ENCODE measurements at places on chromosomes 4 and X.

GRCh38 chrX:10518073-10518472 is 102.3 kb downstream of the MID1 start:
- no peak for DNase-seq

GRCh38 chrX:137195991-137196390 is 162.2 kb upstream of the GPR101 start:
- DNase-seq: no peak

DNA sequence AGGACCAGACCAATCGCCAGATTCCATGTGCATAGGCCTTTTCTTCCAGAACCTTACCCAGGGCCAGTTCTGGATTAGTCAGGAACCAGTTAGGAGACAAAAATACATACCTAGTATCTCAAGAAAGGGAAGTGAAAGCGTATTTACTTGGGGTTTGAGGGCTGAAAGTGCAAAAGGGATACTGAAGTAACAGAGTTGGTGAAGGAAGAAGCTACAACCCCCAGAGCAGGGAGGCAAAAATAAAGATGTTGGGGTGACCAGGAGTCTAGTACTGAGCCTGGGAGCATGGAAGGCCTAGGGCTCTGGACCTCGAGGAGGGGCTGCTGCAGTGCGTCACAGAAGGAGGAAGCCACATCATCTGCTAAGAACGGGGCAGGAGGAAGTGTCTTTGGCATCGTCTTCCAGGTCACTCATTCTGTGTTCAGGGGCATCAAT is 38.3 kb downstream of the TKTL1 start:
- no peak for DNase-seq

DNA sequence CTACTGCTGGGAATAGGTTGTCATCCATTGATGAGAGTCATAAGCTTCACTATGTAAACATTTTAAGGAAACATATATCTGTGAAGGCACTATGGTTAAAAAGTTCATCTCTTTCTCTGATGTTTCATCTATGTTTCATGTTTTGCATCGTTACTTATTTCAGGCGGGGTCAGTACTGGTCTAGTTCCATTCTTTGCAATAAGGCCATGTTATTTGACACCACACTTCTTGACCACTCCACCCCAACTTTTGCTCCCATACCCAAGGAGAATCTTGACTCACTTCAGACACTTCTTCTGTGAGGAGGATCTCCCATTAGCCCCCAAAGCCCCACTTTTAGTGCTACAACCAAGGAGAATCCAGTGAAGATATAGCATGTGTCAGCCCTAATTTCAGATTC is 119.4 kb downstream of the GRIA3 start:
- no peak for DNase-seq

GRCh38 chrX:150227321-150227860 is 135.7 kb upstream of the MAMLD1 start:
- no peak for DNase-seq

DNA sequence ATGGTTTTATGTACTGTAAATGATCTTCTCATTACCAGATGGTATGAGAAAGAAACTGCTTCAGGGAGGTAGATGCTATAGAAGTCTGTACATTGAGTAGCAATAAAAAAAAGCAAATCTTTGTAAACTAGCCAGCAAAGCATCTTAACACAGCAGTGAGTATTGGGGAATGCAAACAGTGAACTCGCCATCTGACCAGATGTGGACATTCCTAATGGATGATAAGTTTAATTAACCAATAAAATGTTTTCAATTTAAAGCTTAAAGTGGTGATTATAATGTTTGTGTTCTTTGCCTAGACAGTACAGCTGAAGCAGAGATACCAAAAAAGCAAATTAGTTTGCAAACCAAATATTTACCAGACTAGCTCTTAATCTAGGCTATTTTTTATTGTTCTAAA is 1144.2 kb downstream of the FAT4 start:
- DNase-seq: no peak

DNA sequence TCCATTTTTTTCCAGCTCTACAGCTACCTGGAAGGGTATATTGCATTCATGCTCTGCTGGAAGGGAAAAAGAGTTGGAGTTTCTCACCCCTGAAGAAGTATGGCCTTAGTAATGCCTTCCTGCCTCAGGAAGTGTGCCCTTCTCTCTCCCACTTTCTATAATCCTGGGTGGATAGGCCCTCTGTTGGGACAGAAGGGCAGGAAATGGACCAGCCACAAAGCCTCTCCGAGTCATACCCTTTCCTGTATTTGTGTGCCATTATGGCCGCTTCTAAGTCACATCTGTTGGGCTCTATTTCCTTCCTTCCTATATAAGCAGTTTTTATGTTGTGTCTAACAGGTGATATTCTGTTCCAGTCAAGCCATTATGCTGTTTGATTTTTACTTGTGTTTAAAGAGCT is 74.8 kb upstream of the SMARCA5 start:
- DNase-seq: no peak

DNA sequence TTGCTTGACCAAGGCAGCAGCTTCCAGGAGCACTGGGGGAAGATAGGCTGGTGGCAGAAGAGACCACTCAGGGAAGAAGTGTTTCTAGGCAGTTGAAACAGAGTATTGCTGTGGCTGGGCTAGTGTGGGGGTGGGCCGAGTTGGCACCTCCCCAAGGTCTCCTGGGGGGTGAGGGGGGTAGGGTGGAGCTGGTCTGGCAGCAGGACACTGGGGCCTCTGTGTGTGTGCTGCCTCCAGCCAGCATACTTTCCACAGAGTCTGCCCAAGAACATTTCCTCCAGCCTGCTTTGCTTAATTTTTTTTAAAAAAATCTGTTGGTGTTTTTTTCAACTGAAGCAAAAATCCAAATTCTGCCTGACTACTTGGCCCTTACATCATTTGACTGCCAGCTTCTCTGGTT is 4.0 kb downstream of the ITIH6 start:
- DNase-seq: no peak
